ENCODE measurements at places on chromosomes 7 and 10.

- DNase-seq = no peak
These were observed 1.6 kb upstream of the CRHR2 start for GRCh38 chr7:30683816-30684215.

- DNase-seq = no peak
These were observed 152.4 kb upstream of the NRBF2 start for GRCh38 chr10:62980687-62981086.

GRCh38 chr10:64023926-64024470, 502.8 kb downstream of the REEP3 start:
- no peak for DNase-seq

DNA sequence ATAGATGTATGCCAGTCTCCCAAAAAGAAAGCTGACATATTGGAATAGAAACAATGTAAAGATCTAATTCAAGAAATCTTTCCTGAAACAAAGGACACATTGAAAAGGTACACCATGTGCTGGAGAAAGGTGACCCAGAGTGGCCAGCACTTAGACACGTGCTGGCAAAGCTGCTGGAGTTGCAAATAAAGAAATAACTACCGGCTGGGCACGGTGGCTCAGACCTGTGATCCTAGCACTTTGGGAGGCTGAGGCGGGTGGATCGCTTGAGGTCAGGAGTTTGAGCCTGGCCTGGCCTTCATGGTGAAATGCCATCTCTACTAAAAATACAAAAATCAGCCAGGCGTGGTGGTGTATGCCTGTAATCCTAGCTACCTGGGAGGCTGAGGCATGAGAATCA, 35.9 kb downstream of the PKD1L1 start:
- no peak for DNase-seq

DNA sequence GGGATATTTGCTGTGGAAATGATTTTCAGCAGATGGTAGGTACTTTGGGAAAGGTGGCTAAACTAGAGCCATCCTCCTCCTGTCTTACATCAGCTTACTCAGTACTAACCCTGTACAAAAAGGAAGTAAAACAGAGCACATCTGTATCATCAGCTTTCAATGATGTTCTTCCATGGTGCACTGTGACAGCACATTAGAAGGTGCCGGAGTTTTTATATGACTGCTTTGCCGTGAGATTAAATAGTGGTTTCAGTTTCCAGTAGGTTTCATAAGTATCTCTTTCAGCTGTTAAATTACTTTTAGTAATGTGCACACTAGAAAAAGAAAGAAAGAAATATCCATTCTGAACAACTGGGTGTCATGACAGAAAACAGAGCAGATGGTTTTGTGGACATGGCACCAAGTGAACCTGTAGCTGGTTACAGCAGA, 86.5 kb downstream of the ARID5B start:
- DNase-seq = no peak

GRCh38 chr10:115989621-115990020, 283.4 kb downstream of the GFRA1 start:
- DNase-seq = no peak

All from NCI-H2081 treated with DMSO at 0.1 percent for 48 hours (cell line).